ENCODE measurements at places on chromosomes 7 and 10.
A peak's percentile ranks its signal among the peaks of the same experiment; 100 is the strongest.

- DNase-seq, result no peak
Measured at GRCh38 chr7:56040730-56041129, 10.5 kb downstream of the PSPH start.

DNA sequence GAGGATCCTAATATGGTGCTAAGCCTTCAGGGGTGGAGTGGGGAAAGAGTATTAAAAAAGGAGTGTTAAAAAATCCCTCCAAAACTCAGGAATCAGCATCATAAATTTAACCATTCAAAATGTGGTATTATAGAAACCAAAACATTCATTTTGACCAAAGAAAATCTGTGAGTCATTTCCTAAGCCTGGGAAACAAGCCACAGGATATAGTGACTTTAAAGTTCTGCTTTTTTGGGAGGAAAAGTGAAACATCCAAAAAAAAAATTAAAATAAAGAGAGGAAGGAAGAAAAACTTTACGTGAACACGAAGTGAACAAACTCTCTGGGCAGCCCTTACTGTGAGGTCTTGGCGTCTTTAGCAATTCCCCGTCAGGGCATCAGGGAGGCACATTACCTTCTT is 74.0 kb upstream of the GSDME start:
- peak; percentile 49 for DNase-seq

DNA sequence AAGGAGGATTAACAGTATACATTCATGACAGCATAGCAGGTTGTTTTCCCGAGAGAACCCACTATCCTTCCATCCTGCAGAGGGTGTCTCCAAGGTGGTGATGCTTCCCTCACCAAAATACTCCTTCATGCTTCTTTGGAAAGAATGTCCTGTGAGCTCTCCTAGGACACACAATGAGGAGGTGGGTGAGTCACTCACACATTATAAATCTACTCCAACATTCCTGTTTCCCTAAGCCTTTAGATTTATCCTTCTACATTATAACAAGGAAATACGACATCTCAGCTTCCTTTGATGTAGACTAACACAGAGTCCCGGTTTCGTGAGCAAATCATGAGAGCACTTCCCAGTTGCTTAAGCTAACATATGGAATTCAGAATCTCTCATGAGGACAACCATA is 689.7 kb upstream of the CELF2 start:
- no peak for DNase-seq

DNA sequence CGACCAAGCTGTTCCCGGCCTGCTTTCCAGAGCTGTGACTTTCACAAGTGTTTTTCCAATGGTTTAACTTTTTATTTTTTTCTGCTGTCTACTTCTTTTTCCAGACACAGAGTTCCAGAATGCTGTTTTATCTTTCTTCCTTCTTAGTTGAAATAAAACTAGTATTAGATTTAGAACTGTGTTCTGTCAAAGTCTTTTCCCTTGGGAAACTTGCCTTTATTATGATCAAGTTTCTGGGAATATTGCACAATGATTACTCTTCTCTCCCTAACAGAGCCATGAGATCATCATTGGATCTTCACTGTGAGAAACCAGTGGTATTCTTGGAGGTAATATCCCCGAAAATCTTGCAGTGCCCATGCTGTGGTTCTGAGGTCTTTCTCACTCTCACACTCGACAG is 104.9 kb upstream of the KCND2 start:
- peak; percentile 70 for DNase-seq

DNA sequence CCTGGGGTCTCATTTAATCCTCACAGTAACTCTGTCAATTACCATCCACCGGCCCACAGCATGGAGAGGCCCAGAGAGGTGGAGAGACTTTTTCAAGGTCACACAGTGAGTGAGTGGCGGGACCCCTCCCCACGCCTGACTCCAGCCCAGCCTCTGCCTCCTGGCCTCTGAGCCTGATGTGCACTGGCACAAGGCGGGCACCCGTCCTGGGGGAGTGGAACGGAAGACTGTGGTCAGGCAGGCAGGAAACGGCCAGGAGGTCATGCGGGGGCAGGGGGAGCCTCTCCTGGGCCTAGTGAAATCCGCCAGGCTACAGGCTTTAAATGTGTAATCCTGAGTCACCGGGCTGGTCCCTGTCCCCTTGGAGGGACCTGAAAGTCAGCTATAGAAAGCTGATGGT is 32.2 kb downstream of the ZCCHC24 start:
- no peak for DNase-seq

GRCh38 chr10:121836171-121836570 is 91.7 kb downstream of the ATE1 start:
- no peak for DNase-seq

GRCh38 chr7:68699090-68699711 is 899.1 kb upstream of the AUTS2 start:
- no peak for DNase-seq

DNA sequence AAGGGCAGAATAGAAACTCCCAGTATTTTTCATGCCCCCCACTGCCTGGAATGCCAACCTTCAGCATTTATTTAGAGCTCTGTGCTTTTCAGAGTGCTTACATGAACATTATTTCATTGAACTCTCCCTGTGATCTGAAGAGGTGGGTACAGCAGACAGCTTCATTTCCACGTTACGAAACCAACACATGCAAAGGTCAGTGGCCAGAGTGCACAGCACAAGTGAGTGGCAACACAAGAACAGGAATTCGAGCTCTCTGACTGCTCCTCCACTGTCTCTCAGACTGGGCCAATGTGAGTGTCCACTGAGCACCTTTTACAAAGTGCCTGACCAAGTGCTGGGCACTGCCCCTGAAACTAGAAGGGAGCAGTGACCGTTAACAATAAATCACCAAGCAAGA is 162.9 kb downstream of the GLI3 start:
- DNase-seq, result no peak

All from muscle of leg (tissue), 16 donors.